Stromal cell of bone marrow (primary cell): ENCODE measurements at places on chromosomes 4 and X.

DNA sequence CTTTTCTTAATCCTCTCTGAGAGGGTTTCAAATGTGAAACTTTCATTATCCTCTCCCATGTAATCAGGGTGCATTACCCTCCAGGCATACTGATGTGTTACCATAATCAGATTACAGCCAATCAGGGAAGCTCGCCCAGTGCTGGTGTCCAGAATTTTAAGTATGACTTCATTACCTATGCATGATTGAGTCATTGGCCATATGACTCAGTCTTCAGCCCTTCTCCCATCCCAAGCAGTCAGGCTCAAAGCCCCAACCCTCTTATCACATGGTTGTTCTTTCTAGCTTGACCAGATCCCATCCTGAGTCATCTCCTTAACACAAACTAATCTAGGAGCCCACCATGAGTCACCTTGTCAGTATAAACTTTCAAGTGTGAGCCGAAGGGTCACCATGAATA lies 1668.1 kb upstream of the AGA start:
- DNase-seq: no peak

DNA sequence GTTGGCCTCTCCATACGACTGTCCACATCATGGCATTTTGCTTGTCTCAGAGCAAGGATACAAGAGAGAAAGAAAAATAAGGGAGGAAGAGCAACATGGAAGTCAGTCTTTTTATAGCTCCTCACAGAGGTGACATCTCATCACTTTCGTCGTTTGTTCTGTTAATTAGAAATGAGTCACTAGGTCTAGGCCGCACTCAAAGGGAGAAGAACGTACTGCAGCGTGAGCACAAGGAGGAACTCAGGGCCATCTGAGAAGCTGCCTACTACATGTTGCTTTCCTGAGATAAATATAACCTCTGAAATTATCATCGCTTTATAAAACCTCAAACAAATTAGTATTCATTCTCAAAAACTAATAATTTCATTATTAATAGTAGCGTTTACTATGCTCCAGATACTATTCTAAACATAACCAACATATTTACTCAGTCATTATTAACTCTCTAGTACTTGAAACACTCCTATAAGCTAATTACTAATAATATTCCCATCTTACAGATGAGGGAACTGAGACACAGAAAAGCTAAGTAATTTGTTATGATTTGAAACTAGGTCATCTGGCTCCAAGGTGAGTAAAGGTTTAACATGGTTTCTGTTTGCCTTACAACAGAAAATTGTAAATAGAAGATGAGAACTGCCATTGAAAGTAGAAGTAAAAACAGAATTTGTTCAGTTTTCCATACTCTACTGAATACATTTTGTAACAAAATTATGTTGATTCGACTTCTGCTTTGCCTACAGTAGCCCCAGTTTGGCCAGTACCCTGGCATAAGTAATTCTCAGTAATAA lies 213.2 kb upstream of the UGT8 start:
- no peak for DNase-seq

DNA sequence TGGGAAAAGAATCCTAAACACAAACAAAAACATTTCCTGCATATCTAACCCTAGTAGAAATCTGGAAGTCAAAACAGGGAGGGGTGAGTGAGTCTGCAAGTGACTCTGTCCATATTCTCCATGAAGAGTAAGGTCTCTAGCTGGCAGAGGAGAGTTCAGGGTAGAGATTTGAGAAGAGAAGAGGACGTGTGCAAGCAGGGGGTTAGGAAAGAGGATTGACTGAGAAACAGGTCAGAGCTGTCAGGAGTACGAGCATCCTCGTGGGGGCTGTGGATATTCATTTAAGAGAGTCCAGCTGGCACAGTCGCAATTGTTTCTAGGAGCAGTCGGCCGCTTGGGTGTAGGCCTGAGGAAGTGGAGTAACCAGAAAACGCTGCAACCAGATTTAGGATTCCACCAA lies 27.9 kb downstream of the PROM1 start:
- DNase-seq: no peak

DNA sequence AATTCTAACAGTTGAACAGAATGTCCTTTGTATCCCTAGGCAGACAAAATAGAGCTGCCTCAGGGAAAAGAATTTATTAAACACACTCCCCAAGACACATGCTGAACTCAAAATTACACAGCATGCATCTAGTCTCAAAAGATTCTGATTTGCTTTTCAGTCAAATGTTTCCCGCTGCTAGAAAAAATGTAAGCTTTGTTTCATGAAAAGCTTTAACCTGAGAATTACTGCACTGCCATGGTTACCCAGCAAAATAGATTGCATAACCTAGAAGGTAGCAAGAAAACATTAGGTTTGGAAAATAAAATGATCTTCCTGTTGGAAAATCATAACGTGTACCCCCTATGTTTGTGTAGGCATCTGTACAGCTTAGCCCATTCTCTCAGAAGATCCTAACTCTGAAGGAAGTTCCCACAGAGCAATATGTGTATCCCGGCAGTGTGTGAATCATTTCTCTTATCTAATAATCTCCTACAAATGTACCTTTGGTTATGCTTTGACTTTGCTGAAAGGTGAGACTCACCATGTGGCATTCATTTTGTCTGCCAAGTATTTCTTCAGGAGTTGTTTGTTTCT lies 646.9 kb downstream of the STPG2 start:
- DNase-seq: no peak

DNA sequence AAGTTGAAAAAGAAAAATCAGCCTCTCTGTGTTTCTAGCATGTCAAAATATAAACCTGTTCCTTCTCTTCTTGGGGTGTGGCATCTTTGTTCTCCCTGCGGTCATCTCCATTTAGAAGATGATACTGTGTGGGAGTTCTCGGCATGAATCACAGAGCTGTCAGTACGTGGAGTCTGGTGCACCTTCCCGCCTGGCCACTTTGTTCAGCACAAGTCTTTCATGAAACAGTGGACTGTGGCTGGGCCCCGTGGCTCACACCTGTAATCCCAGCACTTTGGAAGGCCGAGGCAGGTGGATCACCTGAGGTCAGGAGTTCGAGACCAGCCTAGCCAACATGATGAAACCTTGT lies 166.5 kb downstream of the MAML3 start:
- DNase-seq: no peak

GRCh38 chrX:49308604-49309269 lies 5.3 kb downstream of the GAGE10 start:
- no peak for DNase-seq

DNA sequence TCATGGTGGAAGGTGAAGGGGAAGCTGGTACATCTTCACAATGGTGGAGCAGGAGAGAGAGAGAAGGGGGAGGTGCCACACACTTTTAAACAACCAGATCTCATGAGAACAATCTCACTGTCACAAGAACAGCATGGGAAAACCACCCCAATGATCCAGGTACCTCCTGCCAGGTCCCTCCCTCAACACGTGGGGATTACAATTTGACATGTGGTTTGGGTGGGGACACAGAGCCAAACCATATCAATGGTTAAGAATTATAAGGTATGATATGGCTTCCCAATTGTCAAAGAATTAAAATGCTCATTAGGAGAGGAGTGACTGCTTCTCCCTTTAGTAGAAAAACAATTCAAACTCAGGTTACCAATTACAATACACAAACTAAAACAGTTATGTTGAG lies 143.3 kb downstream of the PDLIM5 start:
- DNase-seq: no peak

DNA sequence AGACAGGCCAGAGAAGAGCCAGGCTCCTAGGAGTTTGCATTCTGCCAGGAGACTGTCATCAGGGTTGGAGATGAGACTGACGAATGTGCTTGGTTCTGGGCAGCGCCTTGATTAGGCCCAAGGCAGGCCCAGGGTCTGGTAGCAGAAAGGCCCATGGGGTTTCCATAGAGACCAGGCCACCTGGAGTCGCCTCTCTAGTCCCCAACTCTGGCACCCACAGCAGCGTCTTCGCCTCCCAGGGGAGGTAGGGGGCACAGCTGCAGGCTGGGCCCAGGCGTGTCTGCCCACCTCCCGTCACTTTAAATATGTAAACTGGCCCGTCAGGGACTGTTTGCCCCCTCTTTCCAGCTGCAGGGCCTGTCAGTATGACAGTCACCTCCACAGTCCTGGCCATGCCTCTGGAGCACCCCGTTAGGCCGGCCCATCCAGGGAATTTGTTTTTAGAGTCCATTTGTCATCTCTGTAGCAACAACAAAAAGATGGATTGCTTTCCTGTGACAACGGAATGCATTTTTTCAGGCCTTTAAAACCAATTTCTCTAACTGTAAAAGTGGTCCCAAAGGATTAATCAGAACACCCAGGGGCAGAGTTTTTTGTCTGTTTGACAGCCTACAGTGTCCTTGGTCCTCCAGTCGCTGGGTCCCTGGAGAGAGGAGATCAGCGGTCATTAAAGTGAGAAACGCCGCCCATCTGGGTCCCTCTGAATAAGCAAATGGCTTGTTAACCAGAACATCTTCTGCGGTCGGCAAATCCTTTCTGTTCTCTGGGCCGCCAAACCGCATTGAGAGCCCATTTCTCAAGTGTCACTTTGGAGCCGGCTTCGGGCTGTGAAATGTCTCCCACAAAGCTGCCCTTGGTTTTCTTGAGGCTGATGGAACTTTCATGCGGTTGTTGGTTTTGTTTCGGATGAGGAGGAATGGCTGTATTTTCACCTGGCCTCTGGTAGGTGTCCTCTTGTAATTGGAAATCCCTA lies 153.0 kb upstream of the PSAPL1 start:
- DNase-seq: no peak

DNA sequence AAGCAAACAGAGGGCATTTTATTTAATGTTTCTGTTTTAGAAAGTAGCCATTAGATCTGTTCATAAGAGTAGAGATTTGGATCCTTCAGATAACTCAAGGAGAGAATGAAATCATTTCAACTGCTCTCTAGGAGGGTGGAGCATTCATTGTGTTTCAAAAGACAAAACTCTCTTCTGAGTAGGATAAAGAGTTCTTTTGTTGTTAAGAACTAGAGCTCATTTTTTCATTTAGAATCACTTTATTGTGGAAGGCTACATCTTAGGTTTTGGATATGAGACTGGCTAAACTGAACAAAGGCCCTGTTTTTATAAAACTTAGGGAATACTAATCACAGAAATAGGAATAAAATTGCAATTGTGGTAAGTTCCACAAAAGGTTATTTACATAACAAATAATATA lies 193.9 kb upstream of the PCDH10 start:
- no peak for DNase-seq

DNA sequence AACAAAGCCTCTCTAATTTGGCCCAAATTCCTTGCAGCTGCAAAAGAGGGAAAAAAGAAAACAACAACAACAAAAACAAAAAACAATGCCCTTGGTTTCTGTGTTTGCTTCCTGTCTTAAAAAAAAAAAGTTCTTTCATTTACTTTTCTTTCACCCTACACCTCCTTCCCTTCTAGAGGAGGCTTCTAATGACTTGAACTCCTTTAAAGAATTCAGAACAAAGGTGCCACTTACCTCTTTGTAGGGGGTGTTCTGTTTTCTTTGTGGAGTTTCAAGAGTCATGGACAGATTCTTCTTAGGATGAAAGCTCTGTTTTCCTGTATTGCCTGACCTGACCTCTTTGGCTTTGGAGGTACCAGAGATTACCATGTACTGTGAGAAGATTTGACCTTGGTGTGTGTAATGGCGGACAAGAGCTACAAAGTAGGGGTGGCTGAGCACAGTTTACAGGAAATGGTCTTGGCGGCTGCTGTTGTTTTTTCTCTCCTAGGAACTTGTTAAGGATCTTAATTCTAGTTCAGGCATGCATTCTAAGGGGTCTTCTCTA lies 72.4 kb upstream of the S100G start:
- no peak for DNase-seq

DNA sequence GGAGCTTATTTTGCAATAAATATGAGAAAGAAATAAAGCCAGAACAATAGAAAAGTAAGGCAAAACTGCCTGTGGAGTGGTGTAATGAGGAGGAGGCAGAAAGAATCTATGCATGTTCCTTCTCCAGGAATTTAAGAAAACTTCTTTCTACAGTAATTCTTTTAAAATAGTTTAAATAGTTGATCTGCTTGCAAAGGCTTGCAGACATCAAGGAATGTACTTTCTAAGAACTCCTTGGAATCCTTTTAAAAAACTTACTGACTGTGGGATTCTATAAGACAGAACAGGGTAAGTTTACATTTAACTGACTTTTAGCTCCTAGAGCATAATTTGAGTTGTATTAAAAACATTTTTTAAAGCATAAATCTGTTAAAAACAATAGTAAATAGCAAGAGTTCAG lies 63.2 kb upstream of the ALB start:
- DNase-seq: no peak

DNA sequence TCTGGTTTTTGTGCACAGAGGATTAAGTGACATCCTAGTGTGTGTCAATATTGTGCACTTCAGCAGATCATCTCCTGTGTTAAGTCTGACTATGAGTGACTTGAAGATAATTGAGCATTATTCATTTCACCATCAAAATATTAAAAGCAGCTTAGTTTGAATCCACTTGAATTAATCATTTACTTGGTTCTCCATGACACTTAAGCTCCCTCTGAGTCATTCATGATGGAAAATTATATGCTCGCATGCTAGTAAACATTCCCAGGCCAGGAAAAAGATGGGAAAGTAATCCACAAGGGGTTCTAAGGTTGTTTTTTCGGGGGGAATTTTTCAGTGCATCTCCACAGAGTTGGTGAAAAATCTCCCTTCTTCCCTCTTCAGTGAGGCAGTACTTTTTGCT lies 97.2 kb upstream of the EOLA2 start:
- peak; percentile 28 for DNase-seq

GRCh38 chr4:25839687-25840086 lies 23.1 kb downstream of the SEL1L3 start:
- no peak for DNase-seq

DNA sequence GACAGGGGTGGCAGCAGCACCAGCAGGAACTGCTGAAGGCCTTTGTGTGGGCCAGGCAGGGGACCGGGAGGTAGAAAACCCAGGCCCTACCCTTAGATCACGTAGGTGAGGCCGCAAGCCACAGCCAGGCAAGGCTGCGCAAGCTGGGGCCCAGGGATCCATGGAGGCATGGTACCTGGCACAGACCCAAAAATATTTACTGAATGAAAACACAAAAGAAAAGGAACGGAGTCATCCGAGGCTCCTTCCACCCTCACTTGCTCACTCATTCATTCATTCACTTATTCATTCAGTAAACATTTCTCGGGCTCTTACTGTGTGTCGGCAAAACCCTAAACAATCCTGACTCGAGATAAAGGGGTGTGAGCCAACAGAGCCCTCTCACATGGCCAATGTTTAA lies 102.3 kb downstream of the BCOR start:
- DNase-seq: no peak

GRCh38 chr4:1385373-1386340 lies 20.6 kb downstream of the NKX1-1 start:
- no peak for DNase-seq
